ENCODE measurements at places on chromosomes 6 and 20. TPM values are rescaled to one million over a fixed set of nuclear protein-coding genes. Genes with fewer than 3 reads are reported as not detected.

- DNase-seq, result no peak
These were observed 249.6 kb upstream of the RIN2 start for GRCh38 chr20:19508449-19508848.

DNA sequence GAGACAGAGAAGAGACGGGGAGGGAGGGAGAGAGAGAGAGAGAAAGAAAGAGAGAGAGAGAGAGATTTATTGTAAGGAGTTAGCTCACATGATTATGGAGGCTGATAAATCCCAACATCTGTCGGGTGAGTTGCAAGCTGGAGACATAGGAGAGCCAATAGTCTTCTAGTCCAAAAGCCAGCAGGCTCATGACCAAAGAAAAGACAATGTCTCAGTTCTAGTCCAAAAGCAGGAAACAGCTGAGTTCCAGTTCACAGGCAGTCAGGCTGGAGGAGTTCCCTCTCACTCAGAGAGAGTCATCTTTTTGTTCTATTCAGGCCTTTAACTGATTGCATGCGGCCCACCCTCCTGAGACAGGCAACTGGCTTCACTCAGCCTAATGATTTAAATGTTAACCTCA is 416.6 kb downstream of the PREX1 start:
- no peak for DNase-seq

GRCh38 chr6:7087066-7087465 is 20.7 kb upstream of the RREB1 start:
- DNase-seq, result peak; percentile 34

DNA sequence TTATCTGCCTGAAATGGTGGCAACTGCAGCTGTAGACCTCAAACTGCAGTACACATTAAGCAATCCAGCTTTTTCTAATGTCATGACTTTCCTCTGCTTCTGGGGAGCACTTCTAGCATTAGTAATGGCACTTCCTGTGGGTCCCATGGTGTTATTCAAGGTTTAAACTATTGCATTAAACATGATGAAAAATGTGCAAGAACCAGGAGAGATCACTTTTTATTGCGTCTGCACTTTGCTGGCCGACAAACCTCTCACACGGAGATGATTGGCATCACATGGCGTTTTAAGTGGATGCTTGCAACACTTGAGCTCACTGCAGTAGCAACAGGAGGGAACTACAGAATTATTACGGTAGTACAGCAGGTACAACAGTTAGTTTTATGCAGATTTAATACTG is 148.4 kb downstream of the HIVEP2 start:
- DNase-seq, result no peak

- DNase-seq, result no peak
These were observed 82.0 kb downstream of the OR2B2 start for GRCh38 chr6:27830212-27830599.

- no peak for DNase-seq
These were observed 6.5 kb upstream of the DST start for GRCh38 chr6:56649053-56649769.

The SLPI gene
- total RNA-seq, result 0.33 TPM

GRCh38 chr20:46648903-46649649 is 2.2 kb downstream of the SLC13A3 start:
- DNase-seq, result no peak

DNA sequence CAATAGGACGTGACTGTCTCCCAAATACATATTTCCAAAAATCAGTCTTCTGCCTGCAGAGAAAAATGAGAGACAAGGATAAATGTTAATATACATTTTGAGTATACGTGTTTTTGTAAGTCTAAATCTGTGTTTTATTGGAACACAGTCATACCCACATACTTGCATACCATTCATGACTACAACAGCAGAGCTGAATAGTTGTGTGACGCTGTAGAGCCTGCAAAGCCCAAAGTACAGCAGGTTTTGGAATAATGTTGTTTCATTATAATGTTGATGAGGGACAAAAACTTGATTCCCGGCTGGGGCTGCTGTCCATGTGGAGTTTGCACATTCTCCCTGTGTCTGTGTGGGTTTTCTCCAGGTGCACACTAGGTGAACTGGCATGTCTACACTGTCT is 23.8 kb upstream of the FBXO9 start:
- peak; percentile 16 for DNase-seq

GRCh38 chr6:126643352-126643751 is 303.4 kb downstream of the CENPW start:
- no peak for DNase-seq

The ATAT1 gene
- total RNA-seq, result 5.9 TPM

The ATP6V1G2 gene
- 2.3 TPM for total RNA-seq

The C6orf118 gene
- total RNA-seq, result 0.29 TPM

GRCh38 chr6:85676086-85676729 is 33.5 kb upstream of the SYNCRIP start:
- DNase-seq, result no peak

GRCh38 chr6:164023535-164023934 is 609.0 kb downstream of the QKI start:
- DNase-seq, result no peak

- DNase-seq, result no peak
These were observed 512.3 kb downstream of the HDGFL1 start for GRCh38 chr6:23081701-23082100.

The KCNK16 gene
- total RNA-seq, result not detected

DNA sequence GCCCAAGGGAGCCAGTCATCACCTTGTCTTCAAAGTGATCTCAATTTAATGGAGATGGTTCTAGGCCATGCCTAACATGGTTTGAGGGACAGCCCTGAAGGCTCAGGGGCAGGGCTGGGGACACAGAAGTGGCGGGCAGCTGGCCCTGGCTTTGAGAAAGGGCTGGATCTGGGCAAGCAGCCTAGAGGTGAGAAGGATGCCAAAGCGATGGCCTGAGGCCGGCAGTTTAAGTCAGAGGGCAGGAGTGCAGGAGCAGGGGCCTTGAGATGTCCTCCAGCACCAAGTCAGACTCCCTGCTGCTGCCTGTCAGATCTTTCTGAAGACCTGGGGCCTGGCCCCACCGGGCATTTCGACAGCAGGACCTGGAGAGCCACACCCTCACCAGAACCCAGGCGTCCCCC is 28.4 kb upstream of the APMAP start:
- DNase-seq, result no peak

DNA sequence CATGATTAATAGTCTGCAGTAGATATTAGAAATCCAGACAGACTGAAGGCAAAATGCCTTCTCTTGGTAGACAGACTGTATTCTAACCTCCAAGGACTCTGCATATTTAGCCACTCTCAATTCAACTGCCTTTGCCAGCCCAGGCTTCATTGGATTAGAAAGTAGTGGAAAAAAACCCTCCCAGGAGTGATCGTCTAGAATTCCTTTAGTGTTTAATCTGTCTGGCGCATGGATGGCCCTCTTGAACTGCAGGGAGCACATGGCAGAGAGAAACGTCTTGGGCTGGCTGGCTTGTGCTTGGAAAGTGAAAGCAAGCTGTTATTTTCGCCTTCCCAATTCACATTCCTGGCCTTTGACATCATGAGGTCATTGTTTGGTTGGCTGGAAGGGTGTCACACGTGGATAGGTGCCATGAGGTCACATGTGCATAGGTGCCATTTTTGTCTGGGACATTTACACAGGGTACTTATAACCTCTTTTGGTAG is 30.9 kb upstream of the NEDD9 start:
- peak; percentile 80 for DNase-seq

The GRM1 gene
- not detected for total RNA-seq

The TRAPPC3L gene
- total RNA-seq, result not detected

- no peak for DNase-seq
These were observed 4.0 kb upstream of the ZNF217 start for GRCh38 chr20:53597521-53598120.

GRCh38 chr20:56773749-56774148 is 144.6 kb downstream of the TFAP2C start:
- DNase-seq, result no peak

DNA sequence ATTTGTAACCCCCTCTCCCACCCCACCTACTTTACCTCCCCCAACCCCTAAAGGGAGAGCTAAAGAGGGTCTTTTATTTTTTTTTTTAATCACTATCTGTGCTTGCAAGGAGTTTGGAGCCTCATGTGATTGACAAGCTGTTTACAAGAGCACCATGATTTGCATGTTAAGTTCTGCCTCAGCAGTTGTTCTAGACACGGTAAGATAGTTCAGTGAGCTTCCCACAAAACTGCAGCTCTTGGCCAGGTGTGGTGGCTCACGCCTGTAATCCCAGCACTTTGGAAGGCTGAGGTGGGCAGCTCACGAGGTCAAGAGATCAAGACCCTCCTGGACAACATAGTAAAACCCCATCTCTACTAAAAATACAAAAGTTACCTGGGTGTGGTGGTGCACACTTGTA is 5.0 kb upstream of the PXDC1 start:
- DNase-seq, result no peak

DNA sequence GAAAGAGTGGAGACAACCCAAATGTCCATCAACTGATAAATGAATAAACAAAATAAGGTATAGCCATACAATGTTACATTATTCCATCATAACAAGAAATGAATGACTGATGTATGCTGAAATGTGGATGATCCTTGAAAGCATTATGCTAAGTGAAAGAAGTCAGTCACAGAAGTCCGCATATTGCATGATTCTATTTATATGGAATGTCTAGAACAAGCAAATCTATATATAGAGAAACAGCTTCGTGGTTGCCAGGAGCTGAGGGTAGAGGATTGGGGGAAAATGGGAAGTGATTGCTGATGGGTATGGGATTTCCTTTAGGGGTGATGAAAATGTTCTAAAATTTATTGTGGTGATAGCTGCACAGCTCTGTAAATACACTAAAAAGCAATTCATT is 196.8 kb downstream of the ATXN1 start:
- no peak for DNase-seq

The PLG gene
- not detected for total RNA-seq

GRCh38 chr6:34522761-34523160 is 33.4 kb downstream of the SPDEF start:
- DNase-seq, result no peak

The RGS17 gene
- total RNA-seq, result 6.5 TPM

DNA sequence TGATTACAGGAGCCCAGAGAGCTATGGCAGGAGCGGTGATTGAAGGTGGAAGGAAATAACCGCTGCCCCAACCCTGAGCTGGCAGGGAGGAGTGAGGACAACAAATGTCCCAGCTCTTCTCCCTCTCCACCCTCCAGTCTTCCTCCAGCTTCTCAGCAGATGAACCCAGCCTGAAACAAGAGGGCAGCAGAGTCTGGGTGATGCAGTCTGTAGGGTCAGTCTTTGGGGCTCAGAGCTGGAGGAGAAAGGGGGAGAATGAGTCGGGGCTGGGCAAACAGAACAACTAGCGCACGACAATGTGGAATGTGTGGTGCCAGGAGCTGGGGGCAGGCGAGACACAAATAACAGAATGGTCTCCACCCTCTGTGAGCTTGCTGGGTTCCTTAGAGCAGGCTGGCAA is 4.5 kb upstream of the GUCA1A start:
- no peak for DNase-seq

- DNase-seq, result no peak
These were observed 169.9 kb downstream of the CD24 start for GRCh38 chr6:106804346-106805335.

DNA sequence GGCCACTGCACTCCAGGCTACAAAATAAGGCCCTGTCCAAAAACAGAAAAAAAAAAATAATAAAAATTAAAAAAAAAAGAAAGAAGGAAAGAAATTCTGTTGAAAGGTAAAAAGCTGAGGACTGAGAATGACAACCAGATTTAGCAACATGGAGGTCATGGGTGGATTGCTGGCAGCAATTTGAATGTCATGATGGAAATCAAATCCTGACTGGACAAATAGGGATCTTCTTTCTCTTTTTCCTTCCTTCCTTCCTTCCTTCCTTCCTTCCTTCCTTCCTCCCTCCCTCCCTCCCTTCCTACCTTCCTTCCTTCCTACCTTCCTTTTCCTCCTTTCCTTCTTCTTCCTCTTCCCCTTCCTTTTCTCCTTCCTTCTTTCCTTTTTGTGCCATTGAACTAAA is 553.3 kb upstream of the FLRT3 start:
- no peak for DNase-seq

The PRRC2A gene
- total RNA-seq, result 46.7 TPM

The SLC4A11 gene
- total RNA-seq, result 4.8 TPM

The CD109 gene
- 18.4 TPM for total RNA-seq

DNA sequence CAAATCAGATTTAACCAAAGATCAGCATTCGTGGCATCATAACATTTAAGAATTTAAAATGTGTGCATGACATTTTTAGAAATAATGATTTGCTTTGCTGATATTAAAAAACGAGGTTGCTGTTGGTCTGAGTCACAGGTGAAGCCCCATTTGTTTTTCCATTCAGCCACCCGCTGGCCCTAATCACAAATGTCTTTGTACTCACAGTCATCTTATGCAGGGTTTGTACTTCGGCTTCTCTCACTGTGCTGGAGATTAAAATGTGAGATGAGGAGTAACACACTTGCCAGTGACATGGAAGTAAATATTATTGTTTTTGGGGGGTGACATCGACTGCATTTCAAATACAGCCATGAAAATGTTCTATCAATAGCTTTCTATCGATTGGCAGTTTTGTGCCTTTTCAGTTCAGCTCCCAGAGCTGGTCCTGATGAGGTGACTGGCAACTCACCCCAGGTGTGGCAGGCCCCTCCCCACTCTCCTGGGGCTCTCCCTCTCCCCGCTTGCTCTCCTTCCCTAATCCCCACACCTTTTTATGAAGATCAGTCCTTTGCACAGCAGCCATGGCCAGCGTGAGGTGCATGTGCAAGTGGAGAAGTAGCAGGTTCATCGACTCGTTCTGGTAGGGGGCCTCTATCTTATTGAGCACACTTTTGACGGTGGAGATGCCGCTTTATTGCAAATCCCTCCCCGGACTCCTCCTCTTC is 58.8 kb upstream of the FUCA2 start:
- DNase-seq, result no peak

The RPS6KA2 gene
- total RNA-seq, result 29.0 TPM

- peak; percentile 39 for DNase-seq
These were observed 23.6 kb upstream of the APCDD1L start for GRCh38 chr20:58538752-58539151.

The EDN3 gene
- total RNA-seq, result not detected

Data from A172 (cell line).